ENCODE measurements at places on chromosomes 13 and 19.

- no peak for DNase-seq
Observed at GRCh38 chr13:35716186-35716585, 239.7 kb upstream of the MAB21L1 start.

DNA sequence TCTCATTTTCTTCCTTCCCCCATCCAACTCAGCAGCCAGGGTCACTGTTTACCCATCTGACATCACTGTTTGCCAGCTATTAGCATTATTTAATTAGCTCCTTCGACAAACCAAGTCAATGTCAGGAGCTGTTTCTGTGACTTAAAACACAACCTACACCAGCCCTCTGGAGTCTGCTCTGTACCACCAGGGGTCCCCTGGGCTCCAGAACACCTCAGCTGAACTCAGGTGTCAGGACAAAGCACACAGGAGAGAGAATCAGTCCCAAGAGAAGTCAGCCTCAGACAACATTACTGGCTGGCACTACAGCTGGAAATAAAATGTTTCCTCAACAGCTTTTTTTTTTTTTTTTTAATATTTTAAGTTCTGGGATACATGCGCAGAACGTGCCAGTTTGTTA is 45.1 kb downstream of the DCLK1 start:
- DNase-seq, result no peak

DNA sequence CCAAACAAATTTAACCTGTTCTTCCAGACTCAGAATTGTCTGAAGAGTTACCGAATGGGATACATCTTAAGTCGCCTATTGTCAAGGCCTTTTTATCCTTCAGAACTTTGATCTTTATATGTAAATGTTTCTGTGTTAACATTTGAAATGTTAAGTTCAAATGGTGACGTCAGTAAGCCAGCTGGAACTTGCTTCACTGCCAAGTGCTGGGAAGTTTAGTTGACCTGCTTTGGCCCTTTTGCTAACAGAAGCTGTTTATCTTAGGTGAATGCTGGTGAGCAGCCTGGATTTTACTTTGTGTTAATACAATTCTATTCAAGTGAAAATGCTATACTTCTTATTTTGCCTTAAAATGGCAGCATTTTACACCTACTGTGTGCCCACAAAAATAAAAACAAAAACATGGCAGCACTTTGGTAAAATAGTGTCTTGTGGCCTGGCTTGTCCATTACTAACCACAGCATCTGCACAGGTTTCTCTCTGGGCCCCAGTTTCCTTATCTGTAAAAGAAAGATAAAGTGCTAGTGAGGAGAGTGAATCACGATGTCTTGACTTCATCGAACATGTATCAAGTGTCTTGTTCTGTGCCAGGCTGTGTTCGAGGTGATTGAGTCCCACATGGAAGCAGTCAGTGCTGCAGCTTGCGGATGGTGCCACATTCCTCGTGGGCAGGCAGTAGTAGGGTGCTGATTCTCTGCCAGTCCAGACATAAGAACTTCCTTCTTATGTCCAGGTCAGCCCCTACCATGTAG is 2.2 kb downstream of the NAXD start:
- DNase-seq, result no peak

DNA sequence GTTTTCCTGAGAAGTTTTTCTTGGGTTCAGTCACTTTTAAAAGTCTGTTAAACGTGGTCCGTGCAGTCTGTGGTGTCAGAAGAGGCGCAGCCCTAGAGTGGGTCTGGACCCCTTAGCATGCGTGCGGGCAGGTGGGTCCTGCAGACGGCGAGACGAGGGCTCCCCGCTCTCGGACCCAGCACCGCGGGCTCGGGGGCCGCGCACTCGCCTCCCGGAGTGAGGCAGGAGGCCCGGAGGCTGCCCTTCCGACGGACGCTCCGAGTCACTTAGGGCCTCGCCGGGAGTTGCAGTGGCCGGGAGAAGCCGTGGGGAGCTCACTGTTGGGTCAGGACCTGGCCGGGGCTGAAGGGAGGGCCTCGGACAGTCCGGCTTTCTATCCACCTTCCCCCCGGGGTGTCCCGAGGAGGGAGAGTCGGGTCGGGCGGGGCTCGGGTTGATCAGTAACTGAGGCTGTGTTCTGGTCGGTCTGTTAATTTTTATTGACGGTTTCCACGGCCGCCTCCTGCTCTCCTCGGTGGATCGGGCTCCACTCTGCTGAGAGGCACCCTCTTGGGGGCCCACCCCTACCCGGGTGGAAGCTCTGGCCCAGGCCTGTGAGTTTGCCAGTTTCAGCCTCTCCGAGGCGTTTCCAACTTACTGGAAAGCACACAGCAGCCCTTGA is 1.3 kb downstream of the PTBP1 start:
- no peak for DNase-seq

DNA sequence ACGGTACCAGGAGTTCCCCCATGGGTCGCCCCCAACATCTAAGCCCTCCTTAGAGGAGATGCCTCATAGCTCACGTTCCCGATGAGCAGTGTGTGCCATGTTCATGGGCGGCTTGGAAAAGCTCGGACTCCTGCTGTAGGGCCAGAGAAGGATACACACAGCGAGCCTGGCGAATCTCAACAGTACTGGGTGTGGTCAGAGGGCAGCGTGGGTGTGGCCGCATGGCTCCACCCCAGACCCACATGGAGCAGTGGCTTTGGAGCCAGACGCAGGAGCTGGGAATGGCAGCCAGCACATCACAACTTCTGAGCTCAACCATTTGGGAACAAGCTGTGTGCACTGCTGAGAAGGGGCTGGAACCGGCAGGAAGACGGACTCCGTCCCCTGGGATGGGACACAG is 15.6 kb downstream of the CAPS start:
- DNase-seq, result peak; percentile 38

DNA sequence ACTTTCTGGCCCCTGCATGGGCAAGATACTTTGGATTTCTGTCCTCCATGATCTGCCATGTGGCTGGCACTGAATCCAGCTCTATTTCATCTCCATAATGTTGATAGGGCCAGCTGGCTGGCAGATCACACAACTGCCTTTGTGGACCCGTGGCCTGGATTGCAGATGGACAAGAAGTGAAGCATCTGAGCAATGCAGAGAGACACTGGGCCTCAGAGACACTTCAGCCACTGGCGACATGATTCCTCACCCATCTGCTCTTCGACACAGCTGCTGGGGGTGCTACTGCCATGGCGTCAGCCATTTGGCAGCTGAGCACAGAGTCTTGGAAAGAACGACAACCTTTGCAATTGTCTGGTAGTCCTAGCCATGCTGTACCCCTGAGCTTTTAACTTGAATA is 79.5 kb upstream of the MYO16 start:
- no peak for DNase-seq

GRCh38 chr13:31814536-31814935 is 75.2 kb downstream of the RXFP2 start:
- DNase-seq, result no peak

DNA sequence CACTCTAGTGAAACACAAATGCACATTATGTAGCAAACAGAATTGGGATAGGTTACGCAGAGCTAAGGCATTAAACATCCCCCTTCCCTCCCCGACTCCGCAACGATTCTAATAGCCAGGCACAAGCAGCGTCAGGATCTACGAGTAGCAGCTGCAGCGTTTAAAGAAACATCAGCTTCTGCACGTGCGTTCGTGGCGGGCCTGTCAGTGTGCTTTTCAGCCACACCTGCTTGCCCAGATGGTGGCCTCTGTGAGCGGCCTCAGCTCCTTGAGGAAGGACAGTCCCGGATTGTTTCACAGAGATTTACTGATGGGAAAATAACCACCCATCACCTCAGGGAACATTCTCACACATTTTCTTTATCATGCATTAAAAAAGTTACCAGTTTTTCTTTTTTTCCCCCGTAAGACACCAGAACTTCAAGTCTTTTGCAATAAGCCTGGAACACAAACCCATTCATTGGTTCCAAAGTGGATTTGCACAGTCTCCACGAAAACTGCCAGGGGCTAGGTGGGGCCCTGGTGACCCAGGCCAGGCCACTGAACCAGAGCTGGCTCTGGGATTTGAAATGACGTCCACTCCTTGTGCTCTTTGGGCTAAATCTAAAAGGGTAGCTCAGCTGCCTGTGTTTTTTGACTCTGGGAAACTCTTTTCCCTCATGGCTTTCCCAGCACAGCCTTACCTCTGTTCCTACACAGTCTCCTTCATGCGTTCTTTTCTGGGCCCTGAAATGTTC is 325.5 kb downstream of the KCNRG start:
- no peak for DNase-seq

- no peak for DNase-seq
Observed at GRCh38 chr13:100541897-100542825, 46.4 kb downstream of the GGACT start.

GRCh38 chr19:1513499-1514294 is 878 bp upstream of the ADAMTSL5 start:
- no peak for DNase-seq

DNA sequence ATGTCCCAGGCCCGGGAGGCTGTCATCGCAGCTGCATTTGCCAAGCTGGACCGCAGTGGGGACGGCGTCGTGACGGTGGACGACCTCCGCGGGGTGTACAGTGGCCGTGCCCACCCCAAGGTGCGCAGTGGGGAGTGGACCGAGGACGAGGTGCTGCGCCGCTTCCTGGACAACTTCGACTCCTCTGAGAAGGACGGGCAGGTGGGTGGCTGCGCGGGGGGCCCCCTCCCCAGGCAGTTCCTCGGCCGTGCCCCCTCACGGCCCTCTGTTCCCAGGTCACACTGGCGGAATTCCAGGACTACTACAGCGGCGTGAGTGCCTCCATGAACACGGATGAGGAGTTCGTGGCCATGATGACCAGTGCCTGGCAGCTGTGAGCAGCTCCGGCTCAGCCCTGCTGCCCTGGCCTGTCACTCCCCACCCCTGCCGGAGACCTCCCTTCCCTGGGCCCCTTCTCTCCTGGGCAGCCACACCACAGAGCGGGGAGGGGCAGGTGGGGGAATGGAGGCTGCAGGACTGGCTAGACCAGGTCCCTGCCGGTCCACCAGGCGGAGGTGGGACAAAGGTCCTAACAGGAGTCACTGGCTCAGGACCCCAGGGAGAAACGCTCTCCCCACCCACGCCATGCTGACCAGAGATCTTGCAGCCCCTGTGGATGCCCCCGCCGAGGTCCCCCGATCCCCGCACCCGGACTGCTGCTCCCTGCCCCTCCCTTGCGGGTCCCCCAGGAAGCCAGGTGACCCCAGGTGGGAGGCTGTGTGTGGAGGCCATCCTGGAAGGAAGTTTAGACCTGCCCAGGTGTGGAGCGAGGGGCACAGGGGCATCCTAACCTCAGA is 1.1 kb downstream of the CAPS start:
- peak; percentile 73 for DNase-seq

- DNase-seq, result no peak
Observed at GRCh38 chr19:29372091-29372415, 153.7 kb upstream of the VSTM2B start.

DNA sequence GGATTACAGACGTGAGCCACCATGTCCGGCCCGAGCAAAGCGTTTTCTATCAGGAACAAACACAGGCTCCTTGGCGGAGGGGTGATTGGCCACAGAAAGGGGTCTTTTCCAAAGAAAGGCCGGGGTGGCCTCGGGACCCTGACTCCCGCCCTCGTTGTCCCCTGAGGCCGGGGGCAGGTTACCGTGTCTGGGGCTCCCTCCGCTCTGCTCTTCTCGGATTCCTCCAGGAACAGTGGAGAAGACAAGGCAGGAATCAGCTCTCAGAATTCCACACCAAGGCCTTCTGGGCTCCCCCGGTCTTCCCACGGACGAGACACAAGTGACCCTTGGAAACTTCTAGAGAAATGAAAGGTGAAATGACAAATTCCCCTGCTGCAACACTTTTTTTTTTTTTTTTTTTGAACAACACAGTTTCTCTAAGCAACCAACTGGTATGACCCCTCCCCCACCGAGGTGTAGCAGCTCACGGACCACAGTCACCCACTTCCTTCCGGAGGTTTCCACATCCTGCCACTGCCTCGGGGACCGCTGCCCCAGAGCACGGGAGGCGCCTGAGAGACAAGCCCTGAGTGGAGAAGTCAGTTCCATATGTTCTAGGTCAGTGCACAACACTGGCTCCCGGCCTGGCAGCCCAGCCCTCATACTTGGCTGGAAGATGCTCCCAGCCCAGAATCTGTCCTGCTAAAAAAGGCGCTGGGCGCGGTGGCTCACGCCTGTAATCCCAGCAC is 11.0 kb downstream of the MOB3A start:
- DNase-seq, result peak; percentile 61

DNA sequence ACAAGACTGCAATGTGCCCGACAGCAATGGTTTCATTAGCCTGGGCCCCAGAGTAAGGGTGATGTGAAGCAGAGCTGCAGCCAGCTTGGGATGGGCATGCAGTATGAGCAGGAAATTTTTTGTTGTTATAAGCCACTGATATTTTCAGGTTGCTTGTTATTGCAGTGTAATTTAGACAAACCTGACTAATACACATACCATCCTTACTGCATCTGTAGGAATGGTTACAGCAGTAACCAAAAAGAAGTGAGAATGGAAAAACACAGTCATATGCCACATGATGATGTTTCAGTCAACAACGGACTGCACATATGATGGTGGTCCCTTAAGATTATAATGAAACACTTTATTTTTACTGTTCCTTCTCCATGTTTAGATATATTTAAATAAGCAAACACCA is 8.6 kb upstream of the POMP start:
- no peak for DNase-seq

DNA sequence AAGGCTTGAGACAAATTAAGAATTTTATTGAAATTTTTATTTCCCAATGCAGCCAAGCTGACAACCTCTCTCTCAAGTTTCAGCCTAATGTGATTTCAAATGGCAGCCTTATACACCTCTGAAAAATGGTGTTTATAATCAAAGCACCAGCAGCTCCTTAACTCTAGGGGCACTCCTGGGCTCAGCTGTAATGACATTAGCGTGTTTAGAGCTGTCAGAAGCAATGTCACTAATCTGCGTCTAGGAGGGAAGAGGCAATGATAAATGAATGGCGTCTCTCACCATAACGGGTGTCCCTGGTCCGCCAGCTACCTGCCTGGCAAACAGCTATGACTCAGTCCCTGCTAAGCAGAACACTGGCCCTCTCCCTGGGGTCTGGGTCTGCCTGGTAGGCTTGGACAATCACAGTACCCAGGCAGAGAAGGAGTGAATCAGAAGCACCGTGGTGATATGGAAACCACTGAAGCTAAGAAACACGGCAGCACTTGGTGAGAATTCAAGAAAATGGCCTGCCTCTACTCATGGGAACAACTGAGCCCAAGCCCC is 131.8 kb upstream of the VSTM2B start:
- DNase-seq, result no peak

DNA sequence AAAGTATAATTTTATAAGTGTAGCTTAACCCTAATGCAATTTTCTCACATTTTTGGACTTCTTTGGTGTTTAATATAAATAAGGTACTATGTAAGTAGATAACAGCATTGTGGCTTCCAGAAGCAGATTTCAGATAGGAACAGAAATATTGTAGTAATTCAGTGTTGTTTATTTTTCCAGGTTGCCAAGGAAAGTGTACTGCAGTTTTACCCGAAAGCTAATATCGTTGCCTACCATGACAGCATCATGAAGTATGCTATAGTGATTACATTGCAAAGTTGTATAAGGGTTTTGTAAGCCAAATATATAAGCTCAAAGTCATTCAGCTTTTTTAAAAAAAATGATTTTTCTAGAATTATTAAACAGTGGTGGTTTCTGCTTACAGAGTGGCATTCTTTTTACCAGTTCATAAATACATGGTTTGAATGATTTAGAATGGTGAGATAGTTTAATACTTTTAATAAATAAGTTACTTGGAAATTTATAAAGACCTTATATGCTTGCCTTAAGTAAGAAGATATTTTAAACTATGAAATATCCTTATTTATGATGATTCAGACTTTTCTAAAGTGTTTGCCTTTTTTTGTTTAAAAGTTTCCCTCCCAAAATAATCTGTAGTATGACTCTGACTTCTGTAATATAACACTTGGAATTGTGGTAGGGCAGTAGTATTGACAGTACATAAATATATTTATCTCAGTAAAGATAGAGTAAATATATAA is 3.7 kb downstream of the UBA2 start:
- DNase-seq, result no peak

GRCh38 chr13:111926501-111927180 is 140.3 kb upstream of the SOX1 start:
- DNase-seq, result no peak
